ENCODE measurements at places on chromosomes 12 and 14.
A peak's percentile ranks its signal among the peaks of the same experiment; 100 is the strongest.

DNA sequence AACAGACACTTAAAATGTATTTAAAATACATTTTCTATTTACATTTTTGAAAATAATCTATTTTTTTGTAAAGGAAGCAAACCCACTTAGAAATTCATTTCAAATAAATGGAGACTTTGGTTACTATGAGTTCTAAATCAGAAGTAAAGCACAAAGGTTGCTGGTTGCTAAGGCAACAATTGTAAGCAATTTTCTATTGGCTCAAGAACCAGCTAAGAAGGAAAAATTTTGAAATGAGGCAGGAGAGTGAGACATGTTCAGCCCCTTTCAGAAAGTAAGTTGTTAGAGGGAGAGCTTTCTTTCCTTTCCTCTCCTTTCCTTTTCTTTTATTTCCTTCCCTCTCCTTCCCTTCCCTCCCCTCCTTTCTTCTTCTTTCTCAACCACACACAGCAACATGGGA lies 80.7 kb downstream of the PRMT8 start:
- no peak for DNase-seq

- no peak for DNase-seq
Observed at GRCh38 chr12:27424631-27425230, 21.8 kb upstream of the SMCO2 start.

DNA sequence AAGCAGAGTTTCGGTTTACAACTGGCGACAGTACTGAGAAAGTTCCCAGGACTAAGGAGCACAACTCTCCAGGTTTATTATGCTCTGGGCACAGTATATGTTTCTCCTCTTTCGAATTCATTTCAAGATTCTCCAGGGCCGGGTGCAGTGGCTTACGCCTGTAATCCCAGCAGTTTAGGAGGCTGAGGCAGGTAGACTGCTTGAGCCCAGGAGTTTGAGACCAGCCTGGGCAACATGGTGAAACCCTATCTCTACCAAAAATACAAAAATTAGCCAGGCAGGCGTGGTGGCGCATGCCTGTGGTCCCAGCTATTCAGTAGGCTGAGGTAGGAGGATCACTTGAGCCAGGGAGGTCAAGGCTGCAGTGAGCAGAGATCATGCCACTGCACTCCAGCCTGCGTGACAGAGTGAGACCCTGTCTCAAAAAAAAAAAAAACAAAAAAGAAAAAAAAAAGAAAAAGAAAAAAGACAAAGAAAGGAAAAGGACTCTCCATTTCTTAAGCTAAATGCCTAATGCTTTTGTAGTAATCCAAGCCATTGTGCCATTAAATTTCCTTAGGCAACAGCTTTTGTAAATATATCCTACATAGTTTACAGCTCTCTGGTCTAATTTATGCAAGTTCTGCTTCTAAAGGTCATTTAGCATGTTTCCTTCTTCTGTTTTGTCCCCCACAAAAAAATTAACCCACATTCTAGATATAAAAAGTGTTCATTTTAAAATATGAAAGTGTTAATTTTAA lies 34.8 kb downstream of the ATL1 start:
- no peak for DNase-seq

DNA sequence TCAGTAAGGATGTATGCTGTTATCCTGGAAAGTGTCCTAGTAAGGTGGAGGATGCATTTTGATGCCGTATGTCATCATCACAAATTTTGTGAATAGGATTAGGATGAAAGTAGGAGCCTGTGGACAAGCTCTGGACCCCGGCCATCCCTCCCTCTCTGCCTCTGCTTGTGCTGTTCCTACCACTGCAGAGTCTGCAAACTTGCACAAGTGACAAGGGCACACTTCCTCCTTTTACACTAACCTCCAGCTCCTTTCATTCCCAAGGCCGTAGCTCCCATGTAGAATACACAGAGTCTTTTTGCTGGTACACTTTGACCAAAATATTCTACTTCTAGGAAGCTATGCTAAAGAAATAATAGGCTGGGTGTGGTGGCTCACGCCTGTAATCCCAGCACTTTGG lies 13.3 kb upstream of the TMCC3 start:
- no peak for DNase-seq

DNA sequence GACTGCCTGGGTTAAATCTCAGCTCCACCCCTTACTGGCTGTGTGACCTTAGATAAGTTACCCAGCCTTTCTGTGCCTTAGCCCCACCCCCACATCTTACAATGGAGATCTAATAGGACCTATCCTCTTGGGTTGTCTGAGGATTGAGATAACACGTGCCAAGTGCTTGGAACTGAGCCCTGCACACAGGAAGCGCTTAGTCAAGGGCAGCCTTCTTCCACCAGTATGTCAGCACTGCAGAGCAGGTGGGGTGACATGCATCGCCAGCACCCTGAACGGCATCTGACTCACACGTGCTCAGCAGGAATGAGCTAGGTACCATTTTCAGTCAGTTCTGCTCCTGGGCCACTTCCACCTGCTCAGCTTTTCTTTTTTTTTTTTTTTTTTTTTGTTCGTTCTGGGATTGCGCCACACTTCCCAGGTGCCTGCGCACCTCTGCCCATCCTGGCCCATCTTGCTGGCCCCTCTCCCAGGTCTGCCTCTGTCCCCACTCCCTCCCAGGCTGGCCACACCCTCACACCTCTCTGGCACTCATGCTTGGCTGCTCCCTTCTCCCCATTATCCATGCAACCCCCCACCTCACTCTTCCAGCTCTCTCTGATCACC lies 19.6 kb downstream of the LGMN start:
- peak; percentile 84 for DNase-seq
